ENCODE measurements at places on chromosomes 5 and 9.

DNA sequence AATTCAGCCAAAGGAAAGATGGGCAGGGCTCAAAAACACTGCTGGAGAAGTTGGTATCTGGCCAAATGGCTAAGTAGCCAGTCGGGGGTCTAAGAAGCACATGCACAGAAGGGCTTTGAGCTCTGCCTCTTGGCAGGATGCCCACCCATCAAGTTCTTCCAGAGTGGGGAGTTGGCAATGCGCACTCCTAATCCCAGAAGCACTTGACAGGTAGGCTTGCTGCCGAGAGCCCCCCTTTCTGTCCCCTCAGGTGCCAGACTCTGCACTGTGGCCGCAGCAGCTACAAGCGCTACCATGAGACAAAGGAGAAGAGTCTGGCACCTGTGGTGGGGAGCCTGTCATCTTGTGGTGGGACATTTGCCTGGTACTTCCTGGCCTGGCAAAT, 252.9 kb upstream of the SLC24A2 start:
- no peak for DNase-seq

GRCh38 chr5:3020426-3020825, 268.9 kb upstream of the IRX2 start:
- DNase-seq, result no peak

DNA sequence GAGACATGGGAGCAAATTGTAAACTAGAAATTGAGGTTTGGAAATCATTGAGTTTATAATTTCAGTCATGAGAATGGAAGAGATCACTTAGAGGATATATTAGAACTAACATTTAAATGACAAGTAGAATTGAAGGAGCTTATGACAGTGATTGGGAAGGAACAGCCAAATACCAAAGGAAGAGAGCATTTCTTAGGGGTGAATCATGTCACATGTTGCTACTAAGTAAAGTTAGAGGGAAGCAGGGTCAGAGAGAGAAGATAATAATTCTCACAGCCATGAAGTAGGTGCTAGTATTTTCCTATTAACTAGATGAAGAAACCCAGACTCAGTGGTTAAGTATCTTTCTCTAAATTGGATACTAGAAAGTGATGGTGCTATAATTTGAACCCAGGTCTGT, 59.3 kb downstream of the COMMD10 start:
- DNase-seq, result no peak

DNA sequence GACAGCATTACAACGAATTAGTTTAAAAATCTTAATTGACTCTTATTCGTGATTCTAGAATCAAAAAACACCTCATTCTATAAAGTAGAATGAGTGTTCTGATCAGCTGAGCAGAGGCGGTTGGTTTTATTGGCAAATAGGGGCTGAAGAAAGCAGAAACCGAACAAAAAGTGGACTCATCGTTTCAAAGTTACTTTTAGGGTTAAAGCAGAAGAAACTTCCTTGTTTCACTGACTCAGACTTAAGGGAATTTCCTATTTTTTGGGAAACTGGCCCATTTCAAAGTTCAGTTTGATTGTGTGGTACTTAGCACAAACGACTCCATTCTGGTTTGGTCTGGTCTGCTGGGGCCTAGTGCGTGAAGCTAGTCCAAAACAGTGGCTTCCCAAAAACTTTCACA, 862 bp upstream of the NDUFB6 start:
- no peak for DNase-seq

DNA sequence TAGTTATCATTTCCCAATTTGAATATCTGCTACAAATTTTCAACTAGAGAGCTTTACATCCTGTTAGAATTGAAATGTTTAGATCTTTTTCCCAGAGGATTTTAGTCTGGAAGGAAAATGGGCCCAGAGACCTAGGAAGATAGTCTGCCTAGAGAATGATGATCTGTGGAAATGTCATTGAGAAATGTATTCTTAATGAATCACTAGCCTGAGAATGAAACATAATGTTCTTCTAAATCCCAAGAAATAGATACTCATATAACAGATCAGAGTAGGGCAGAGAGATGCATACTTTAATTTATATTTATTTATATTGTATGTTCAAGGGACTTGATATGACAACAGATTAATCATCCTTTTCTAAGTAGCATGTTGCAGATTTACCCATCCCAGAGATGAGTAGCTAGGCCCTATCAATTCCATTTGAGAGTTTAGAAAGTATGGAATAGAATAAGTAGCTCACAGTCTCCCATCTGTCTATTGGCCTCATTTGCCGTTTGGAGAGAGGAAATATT, 25.1 kb upstream of the SLC44A1 start:
- no peak for DNase-seq

DNA sequence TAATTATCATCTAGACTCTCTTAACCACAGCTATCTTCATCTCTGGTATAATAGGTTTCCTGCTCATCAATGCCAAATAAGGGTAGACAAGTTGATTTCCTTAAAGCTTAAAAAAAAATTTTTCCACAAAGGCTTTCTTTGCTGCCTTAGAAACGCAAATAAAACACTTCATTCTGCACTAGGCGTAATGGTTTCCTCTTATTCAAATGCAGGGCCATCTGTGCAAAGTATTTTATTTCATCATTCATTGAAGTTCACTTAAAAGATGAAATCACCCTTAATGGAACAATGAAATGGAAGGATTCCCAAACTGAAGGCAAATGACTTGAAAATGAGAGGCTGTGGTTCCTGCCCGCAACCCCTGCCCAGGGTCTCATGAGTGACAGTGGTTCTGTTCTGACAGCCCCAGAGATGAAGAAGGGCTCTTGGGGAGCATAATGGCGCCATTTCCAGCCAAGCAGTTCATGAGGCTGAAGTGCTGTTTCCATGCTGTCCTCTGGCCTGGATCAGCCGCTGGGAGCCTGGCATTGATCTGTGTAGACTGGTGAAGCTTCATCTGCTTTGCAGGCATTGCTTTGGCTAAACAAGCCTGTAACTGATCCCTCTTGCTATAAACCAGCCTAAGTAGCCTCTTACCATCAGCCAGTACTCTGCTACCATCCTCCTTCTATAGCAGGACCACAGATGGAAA, 276.9 kb upstream of the WWC1 start:
- DNase-seq, result no peak

DNA sequence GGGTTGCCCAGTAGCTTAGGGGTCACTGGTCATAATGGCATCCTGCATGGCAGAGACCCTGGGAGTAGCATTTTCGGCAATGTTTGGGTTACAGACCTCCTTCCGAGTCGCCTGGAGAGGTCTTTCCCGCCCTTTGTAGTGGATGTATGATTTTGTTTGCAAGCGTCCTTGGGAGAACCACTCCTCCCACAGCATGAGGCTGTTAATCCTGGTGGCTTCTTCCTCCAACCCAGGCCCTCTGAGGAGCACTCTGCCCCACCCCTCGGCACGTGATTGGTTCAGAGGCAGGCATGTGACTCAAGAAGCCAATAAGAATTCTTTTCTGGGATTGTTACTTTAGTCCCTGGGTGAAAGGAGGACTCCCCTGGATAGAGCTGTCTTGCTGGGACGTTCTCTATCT, 30.2 kb upstream of the GRHPR start:
- DNase-seq, result no peak

GRCh38 chr5:179345433-179346321, at the start of gene ADAMTS2:
ADAMTS2 (minus strand) TSS chr5:179345461; CDS start chr5:179345328, 133 bp downstream.
- DNase-seq, result no peak

DNA sequence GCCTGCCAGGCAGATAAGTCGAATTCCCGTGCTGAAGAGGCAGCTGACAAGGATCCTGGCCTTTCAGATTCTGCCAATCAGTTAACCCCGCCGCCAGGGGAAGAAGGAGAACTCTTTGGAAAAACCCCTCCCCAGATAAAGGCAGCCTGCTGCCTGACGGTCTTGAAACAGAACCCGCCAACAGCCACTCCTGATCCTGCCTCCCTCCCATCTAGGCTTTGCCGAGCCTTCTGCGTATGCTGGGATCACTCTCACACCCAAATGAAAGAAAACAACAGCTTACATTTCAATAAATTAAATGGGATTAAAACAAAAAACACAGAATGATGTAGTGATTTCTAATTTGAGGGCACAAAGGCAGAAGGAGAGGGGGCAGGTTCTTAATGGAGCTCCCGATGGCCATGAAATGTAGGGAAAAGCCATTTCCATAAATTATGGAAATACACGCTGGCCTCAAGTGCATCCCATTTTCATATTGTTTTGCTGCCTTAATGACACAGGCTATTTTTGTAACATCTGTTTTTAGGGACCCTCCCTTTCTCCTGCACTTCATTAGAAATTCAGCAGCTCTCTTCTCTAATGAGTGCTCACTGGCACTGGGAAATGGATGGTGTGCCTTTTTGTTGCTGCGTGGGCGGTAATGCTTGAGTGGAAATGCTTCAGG, 319.1 kb downstream of the MED10 start:
- DNase-seq, result no peak

GRCh38 chr5:138985256-138985655, 110.1 kb upstream of the LRRTM2 start:
- no peak for DNase-seq

DNA sequence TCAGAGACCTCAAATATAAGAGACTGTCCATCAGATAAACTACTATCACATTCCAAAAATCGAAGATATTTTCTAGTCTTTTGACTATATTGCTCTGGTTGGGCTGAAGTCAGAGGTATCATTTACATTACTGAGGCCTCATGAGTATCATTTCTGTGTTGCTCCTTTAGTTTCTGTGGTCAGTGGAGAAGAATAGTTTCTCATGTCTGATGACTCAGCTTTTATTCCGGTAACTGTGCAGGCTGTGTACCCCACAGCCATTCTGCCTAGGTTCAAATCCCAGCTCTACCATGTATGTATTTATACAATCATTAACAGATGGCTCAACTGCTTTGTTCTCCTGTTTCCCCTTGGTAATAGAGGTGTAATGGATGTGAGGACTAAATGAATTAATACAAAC, 179.3 kb downstream of the ALDH1A1 start:
- DNase-seq, result no peak

DNA sequence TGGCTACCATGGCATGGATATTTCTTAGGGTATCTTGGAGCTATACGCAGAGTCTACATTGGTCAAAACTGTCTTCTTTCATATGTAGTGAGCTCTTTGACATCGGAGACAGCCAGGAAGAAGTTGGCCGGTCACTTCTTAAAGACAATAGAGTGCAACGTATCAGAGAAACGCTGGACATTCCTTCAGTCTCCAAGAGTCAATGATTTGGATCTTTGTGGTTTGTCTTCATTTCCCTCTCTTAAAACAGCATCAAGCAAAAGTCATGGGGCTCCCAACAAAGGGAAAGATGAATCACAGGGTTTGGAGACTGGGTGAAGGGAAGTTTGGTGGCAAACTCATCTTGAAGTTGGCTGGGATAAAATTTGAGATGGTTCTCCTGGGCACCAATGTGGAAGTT, 320.1 kb downstream of the AGTPBP1 start:
- DNase-seq, result no peak

GRCh38 chr5:78587775-78588291, 60.7 kb downstream of the LHFPL2 start:
- no peak for DNase-seq

DNA sequence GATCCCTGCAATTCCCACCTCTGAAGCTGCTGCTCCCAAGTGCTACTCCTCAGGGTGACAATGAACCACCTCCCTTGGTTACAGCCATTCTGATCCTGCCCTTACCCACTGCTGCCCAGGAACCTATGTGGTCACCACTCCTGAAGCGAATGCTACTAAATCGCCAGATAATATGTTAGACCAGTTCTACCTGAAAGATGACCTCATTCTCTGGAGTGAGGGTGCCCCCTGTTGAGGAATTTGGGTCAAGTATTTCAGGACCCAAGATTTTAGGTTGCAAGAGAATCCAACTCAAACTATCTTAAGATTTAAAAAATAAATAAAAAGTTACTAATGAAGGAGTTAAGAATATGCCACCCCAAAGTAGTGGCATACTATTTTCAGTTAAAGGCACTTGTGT, 5.8 kb upstream of the SNAPC3 start:
- DNase-seq, result no peak

DNA sequence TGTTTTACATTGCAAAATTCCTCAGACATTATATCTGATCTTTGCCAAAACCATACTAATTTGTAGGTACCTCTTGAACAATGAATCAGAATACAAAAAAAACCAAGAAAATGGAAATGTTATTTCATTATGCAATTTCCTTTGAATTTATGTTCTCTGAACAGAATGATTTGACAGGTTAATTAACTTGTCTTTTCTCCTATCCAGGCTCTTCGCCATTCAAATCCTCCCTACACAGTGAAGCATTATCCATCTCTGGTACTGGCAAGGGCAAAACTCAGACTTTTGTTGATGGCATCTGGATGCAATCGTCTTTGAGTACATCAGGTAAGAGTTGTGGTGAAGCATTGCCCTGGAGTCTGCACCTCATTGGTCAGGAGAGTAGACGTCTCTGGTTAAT, 655.7 kb upstream of the ITGA1 start:
- no peak for DNase-seq

GRCh38 chr9:77750284-77750683, 102.2 kb upstream of the GNA14 start:
- DNase-seq, result no peak

GRCh38 chr9:108099854-108100253, 610.3 kb upstream of the KLF4 start:
- no peak for DNase-seq

GRCh38 chr9:133604856-133605255, 4.3 kb downstream of the FAM163B start:
- DNase-seq, result no peak

- DNase-seq, result no peak
Observed at GRCh38 chr5:90615355-90615754, 56.8 kb downstream of the ADGRV1 start.

- no peak for DNase-seq
Observed at GRCh38 chr5:133292300-133292699, 240.5 kb downstream of the HSPA4 start.

GRCh38 chr9:115400796-115401195, 282.8 kb upstream of the TNC start:
- DNase-seq, result no peak

DNA sequence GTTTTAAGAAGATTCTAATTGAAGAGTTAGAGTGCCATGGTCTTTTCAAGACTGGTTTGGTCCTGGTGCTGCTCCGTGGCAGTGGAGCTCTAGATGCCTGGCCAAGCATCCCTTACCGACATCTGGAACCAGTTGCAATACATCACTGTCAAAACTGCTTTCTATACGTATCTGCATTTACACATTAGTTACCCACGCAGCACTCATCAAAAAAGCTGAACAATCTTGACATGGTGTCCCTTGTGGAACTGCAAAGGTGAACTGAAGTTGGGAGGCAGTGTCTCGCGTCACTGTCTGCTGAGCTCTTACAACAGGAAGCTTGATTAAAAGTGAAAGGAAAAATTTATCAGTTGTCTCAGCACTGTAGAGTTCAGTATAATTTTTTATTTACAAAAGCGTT, 82.6 kb downstream of the PBX3 start:
- no peak for DNase-seq

GRCh38 chr5:78009937-78010527, 233.9 kb upstream of the TBCA start:
- DNase-seq, result no peak

- DNase-seq, result no peak
Observed at GRCh38 chr5:1736889-1737711, 62.5 kb downstream of the MRPL36 start.

DNA sequence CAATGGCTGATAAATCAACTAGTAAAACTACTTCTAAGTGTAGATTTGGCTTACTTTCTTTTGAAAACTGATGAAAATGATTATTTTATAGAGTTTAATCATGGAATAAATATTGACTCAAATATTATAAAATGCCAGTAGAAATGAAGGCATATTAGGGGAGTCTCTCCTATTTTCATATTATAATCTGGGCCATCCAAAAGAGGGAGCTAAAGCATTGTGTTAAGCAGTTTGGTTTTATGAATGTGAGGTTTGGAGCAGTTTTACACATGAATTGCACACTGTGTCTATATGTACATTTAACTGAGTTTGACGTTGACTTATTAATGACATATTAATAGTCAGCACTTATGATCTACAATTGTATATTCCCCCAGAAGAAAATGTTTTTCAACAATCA, 17.4 kb downstream of the CDH9 start:
- no peak for DNase-seq

Data from iPS DF 6.9 (cell line).